ENCODE measurements at places on chromosomes 2 and 18. TPM values are rescaled to one million over a fixed set of nuclear protein-coding genes. Genes with fewer than 3 reads are reported as not detected.

TUBA4B gene
- not detected for total RNA-seq

RTKN gene
- total RNA-seq = 10.3 TPM

HOXD12 gene
- total RNA-seq = not detected

HAAO gene
- not detected for total RNA-seq

CBLN2 gene
- total RNA-seq = 5.9 TPM

RFTN2 gene
- 5.5 TPM for total RNA-seq

TSPYL6 gene
- total RNA-seq = not detected

TLK1 gene
- total RNA-seq = 12.6 TPM

CFC1 gene
- not detected for total RNA-seq

TEKT4 gene
- total RNA-seq = not detected

PSMA8 gene
- not detected for total RNA-seq

LINC00305 gene
- total RNA-seq = not detected

OSBPL6 gene
- 0.97 TPM for total RNA-seq

C2orf78 gene
- total RNA-seq = not detected
